ENCODE measurements at places on chromosomes 7 and 10.

DNA sequence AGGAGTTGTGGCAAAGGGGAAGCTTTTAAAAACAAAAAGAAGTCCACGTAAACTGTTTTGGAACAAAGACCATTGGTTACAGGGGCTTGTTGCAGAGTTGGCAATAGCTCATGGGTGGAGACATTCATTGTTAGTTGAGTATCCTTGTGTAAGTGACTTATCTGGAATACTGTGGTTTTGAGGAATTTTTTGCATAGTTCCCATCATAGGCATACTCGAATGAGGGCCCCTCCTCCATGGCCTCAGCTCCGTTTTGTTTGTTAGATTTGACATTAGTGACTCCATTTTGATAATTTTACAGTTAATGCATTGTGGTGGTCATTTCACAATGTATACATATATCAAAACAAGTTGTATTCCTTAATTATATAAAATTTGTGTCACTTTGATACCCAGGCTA, 12.8 kb upstream of the SMKR1 start:
- DNase-seq = no peak

- DNase-seq = no peak
Observed at GRCh38 chr10:95399183-95399582, 108.4 kb upstream of the PDLIM1 start.

DNA sequence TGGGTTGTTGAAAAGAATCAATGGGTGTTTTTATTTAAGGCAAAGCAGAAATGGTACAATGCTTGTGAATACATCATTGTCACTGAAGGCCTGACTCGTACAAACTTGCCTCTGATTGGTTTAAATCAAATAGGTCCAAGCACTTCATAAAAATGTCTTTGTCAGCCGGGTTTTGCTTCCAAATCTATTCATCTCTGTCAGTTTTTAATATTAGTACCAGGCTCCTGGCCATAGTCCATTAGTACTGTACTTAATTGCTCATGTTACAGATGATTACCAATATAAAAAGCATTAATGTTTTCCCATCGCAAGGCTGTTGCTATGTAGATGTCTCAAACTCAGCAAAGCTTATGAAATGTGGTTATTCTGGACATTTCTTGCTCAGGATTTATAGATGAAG, 171.9 kb downstream of the ARID5B start:
- no peak for DNase-seq

GRCh38 chr7:47231627-47232026, 350.3 kb downstream of the TNS3 start:
- DNase-seq = no peak

- no peak for DNase-seq
Observed at GRCh38 chr10:4111643-4112042, 326.6 kb upstream of the KLF6 start.

DNA sequence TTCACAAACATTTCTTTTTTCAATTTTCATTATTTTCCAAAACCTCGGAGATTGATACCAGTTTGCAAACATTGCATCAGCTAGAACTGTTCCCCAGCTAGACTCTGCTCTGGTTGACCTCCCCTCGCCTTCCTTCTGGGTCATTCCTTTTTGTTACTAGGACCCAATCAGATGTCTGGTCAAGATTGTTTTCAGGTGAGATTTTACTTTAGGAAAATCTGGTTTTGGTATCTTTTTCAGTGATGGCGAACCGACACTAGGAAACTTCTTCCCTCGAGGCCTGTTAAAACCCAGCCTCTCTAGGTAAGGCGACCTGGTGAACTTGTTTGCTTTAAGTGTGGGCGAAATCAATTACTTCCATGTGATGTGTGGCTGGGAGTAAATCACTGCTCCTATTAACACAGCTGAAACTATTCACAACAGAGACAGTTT, 8.4 kb downstream of the PROSER2 start:
- DNase-seq = no peak

Measured in suppressor macrophage (primary cell).